NCI-H1436 (cell line): ENCODE measurements at places on chromosomes 2 and 18.

DNA sequence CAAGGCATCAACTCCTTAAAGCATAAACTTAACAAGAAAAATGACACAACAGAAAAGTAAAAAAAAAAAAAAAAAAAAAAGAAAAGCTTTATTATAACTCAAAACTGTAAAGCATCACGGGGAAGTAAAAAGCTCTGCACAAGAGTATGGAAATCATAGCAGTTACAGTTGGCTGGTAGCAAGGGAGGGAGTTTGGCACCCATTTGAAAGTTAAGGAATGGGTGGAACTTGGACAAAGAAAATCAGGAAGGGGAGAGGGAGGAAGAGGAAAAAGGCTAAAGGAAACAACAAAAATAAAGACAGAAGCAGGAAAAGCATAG is 8.6 kb downstream of the KLF7 start:
- no peak for DNase-seq

- DNase-seq, result peak; percentile 8
These were observed 340.0 kb upstream of the MEX3C start for GRCh38 chr18:51537487-51537886.

GRCh38 chr2:240129311-240129710 is 6.8 kb downstream of the COPS9 start:
- no peak for DNase-seq

GRCh38 chr18:46688853-46689525 is 32.0 kb upstream of the LOXHD1 start:
- DNase-seq, result no peak

DNA sequence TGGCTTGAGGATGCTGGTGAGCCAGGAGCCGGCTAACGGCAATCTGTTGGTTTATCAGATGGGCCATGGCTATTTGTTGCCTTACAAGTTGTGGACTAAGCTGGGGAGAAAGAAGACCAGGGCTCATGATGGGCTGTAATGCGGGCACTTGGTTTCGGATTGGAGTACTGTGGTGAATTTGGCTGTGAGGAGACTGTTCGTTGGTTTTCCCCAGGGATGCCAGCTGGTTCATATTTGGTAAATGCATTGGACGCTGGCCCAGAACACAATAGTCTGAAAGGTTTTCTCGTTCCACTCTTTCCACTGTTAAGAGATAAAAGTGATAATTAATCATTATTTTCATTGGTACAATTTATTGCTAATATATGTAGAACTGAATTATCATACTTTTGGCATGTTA is 108.9 kb downstream of the SATB2 start:
- DNase-seq, result no peak

DNA sequence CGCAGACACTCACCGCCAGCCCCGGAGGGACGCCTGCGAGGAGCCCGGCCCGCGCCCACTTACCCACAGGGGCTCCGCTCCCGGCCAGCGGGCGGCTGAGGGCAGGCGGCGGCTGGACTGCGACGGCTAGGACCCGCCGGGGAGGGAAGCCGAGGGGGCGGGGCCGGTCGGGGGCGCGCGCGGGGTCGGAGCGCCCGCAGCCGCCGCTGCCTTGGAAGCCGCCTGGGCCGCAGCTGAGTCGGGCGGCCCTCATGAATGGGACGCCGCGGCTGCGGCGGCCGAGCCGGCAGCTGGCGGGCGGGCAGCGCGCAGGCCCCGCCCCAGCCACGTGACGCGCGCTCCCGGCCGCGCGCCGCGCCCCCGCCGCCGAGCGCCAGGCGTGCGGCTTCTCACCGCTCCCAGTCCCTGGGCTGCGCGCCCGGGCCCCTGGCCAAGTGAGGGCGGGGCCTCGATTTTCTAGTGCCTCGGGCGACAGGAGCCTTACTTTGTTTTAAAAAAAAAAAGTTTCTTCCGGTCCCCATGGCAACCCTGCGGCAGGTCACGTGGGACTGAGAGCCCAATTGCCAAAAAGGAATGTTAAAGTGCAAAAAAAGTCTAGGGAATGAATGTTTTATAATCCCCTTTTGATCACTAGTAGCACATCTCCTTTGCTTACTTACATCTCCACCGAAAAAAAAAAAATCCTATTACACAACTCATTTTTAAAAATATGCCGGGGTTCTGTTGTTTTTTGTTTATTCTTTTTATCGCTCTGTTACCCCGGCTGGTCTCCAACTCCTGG is at the start of gene LPIN2:
Gene LPIN2, minus strand, starts transcription at position 121 of the 781 bp plus-strand sequence. CDS start 52,304 bp downstream, outside the sequence.
- peak; percentile 90 for DNase-seq

GRCh38 chr18:74791501-74792194 is 194.0 kb downstream of the ZNF407 start:
- no peak for DNase-seq

DNA sequence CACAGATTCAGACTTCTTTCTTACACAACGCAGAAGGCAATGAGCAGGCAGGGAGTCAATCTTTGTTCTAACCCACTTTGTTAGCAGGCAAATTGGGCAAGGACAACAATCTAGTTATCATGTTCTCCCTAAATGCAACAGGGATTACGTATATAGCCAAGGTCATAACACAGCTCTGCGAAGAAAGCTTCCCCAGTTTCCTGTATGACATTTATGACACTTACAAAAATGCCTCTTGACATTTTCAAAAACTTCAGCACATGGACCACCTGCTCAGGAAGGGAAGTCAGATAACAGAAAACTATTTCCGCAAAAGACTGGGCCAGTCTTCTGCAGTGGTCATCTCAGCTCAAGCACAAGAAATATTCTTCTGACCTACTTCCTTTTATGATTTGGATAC is 106.1 kb downstream of the IRS1 start:
- no peak for DNase-seq

DNA sequence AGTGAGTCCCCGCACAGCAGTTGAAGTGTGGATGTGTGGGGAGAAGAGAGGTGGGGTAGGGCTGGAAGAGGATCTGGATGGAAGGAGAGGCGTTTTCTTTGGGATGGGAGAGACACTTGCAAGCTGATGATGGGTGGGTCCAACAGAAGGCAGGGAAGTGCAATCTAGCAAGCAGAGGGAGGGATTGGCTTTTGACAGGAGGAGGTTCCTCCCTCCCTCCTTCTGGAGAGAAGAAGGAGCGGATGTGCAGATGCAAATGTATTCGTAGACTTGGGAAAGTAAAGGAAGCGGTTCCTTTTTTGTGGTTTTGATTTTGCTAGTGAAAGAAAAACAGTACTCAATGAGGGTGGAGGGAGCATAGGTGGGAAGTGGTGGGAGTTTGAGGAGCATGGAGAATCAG is 48.9 kb downstream of the LAMA3 start:
- DNase-seq, result no peak

DNA sequence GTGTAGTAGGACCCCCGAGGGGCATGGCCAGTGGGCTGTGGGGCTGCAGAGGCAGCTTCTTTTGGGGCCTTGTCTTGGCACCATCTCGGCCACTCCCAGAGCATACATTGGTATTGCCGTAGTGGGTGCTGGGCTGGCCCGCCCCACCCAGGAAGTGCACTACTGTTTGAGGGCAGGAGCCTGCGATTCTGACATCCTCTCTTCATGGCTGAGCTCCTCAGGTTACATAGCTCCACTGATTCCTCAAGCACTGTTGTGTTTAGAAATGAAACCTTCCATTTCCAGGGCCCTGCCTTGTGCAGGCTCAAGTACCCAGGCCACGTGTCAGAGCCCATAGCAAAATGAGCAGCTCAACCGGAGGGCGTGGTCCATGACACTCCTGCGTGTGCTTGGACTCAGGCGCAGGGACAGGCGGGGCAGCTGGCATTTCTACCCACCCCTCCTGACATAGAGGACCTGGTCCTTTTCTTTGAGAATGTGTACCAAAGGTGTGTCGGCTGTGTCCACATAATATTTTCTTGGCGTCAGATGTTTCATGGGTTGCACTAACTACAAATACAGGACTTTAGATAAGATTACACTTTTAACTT is 67.9 kb downstream of the DGKD start:
- DNase-seq, result peak; percentile 34

DNA sequence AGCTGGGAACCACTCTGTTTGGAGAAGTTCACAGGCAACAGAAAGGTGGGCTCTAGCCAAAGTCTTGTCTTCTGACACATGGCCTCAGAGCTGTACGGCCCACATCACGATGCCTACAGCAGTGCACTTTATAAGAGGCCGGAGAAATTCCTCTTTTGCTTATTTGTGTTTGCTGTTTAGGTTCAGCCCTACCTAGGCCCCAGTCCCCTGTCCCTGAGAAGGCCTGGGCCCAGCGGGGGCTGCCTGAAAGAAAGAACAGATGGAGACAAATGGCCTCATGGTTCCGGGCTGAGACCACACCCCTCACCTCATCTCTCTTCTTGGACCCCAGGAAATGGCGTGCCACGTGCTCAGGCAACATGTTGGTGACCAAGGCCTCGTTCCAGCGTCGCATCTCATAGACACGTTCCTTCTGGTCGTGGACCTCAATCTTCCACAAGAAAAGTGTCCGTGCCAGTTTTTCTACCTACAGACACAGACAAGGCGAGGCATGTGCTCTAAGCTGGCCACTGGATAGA is 30.9 kb downstream of the CENPO start:
- DNase-seq, result no peak

DNA sequence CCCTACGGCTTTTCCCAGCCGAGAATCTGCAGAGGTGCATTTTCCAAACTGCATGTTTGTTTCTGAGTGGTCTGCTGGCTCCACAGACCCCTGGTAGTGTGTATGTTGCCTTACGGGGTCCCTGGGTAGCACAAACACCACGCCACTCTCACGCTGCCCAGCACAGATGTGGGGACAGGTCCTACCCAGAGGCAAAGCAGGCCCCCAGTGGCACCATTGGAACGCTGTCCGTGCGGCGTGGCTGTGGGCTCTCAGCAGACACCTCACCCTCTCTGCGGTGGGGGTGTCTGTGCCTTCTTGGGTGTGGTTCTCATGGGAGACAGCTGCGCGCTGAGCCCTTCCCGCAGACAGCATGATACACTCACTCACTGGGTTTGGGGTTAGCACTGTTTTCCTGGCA is 137.4 kb downstream of the NFATC1 start:
- no peak for DNase-seq

DNA sequence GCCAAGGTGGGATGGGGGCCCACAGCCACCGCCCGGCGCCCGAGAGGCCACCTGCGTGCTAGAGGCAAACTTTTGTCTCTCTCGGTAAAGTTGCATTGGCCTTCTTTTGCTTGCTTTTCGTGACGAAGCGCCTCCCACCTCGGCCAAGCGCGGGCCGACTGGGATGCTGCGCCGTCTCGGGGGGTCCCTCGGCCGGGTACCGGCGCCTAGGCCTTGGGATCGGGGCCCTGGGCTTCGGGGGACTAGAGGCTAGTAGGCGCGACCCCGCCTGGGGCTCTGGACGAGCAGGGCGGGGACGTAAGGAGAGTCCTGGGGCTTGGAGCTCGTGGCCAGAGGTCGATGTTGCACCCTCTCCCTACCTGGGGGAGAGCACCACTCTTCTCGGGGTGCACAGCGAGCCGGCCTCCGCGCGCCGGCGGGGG is 545 bp downstream of the GLI2 start:
- no peak for DNase-seq

DNA sequence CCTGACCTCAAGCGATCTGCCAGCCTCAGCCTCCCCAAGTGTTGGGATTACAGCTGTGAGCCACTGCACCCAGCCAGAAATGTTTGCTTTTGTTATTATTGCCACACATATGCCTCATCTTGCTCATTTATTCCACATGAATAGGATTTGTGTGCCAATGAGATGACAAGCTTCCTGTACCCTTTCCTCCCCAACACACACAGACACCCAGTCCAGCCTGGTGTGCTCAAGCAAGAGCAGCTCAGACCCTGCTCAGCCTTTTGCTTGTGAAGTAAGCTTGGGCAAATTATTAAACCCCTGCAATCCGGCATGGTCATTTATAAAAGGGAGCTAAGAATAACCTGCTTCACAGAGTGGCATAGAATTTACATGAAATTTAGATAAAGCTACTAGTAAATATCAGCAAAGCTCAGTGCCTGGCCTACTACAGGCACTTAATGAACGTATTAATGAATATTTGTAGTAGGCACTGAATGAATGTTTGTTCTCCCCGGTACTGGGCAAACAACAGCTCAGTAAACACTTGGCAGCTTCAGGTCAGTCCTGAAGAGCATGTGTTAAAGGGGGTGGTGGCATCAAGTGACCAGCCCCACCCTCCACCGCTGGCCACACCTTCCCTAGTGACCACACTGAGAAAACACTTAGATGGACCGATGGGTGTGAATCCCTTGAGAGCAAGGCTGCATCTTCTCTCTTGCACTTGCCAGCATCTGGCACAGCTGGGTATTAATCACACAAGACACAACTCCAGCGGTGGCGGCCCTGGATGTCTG is 280.2 kb downstream of the SRBD1 start:
- DNase-seq, result no peak

DNA sequence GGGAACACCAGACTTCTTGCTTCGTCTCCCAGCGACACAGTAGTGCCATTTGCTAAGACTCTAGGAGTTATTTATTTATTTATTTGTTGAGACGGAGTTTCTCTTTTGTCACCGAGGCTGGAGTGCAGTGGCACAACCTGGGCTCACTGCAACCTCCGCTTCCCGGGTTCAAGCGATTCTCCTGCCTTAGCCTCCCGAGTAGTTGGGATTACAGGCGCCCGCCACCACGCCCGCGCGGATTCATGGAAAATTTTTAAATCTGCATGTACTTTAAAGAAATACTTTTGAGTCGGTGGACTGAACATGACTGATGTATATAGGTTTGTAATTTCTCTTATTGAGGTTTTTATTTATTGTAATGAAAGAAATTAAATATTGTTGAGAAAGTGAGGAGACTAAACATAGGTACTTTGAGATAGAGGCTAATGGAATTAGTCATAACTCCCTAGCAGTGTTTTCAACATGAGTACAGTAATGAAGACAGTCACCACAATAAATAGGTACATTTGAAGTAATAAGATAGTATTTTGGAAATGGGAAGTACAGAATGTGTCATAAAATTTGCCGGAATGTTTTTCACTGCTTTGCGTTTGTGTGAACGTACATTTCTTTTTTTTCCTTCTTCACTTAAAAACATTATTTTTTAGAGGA is 983 bp downstream of the MTX2 start:
- no peak for DNase-seq
